ENCODE measurements at places on chromosomes 1 and 21.

GRCh38 chr1:213269829-213270228 lies 218.8 kb downstream of the RPS6KC1 start:
- DNase-seq = no peak

DNA sequence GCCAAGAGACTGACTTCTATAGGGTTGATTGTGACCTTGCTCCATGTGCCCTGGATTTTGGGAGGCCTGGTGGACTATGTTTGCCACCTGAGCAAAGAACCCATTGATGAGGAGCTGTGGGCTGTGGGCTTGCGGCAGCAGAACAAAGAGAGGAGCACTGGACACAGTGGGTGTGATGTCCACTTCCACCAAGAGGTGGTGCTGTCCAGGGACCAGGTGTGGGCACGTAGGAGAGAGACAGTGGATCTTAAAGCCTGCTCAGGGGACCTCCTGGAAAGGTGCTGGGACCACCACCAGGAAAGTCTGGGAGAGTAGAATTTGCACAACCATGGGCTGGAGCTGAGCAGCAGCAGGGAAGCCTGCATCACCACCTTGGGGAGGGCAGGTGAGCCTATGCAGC lies 106.7 kb upstream of the ETS2 start:
- DNase-seq = peak; percentile 13

- DNase-seq = no peak
These were observed 390.4 kb downstream of the OMA1 start for GRCh38 chr1:58156124-58156468.

- DNase-seq = no peak
These were observed 30.1 kb downstream of the TOMM20 start for GRCh38 chr1:235098547-235098946.

- DNase-seq = no peak
These were observed 24.4 kb upstream of the LEPR start for GRCh38 chr1:65395887-65396612.

DNA sequence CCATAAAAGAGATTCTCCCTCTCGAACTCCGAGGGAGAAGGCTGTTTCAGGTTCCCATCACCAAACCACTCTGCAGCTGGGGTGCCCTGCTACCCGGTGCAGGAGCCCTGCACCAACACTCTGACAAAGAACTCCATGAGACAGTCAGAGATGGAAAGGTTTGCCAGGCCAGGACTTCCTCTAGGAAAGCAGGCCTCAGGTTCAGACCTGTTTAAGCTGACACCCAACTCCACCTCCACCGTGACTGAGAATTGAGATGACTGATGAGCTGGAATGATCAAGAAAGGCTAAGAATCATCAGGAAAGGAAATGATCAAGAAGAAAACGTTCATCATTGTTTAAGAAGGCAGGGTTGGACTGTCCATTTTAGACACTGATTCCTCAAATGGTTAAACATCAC lies 46.2 kb upstream of the KCNE1 start:
- DNase-seq = no peak

- DNase-seq = no peak
These were observed 62.9 kb downstream of the NID1 start for GRCh38 chr1:236002025-236002390.

GRCh38 chr1:206445911-206446356 lies 24.3 kb upstream of the IKBKE start:
- no peak for DNase-seq

GRCh38 chr1:210301615-210302000 lies 27.1 kb upstream of the HHAT start:
- DNase-seq = no peak

GRCh38 chr1:19621274-19621950 lies 22.7 kb upstream of the NBL1 start:
- DNase-seq = no peak

- peak; percentile 29 for DNase-seq
These were observed 6.0 kb downstream of the CADM3 start for GRCh38 chr1:159177272-159177907.

GRCh38 chr1:11858968-11859871 lies 475 bp upstream of the NPPB start:
- peak; percentile 86 for DNase-seq

DNA sequence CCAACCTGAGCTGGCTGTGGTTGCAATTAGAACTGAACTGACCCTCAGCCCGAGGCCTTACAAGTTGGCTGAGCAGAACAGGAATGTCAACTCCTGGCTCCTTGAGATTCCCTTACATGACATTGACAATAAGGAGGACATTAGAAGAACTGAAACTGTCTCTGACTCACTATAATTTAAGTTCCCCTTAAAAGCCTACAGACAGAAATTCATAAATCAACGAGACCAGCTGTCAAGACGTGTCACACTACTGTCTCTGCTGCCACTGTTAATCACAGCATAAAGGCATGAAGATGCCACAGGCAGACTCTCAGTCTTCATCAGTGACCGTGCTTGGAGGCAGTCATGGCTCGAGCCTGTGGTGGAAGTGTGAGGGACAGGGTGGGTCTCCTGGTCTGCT lies 168.8 kb downstream of the GABPA start:
- DNase-seq = no peak

GRCh38 chr21:35081861-35082260 lies 32.8 kb upstream of the RUNX1 start:
- DNase-seq = no peak

- no peak for DNase-seq
These were observed 3.4 kb downstream of the GBP5 start for GRCh38 chr1:89269277-89269676.

DNA sequence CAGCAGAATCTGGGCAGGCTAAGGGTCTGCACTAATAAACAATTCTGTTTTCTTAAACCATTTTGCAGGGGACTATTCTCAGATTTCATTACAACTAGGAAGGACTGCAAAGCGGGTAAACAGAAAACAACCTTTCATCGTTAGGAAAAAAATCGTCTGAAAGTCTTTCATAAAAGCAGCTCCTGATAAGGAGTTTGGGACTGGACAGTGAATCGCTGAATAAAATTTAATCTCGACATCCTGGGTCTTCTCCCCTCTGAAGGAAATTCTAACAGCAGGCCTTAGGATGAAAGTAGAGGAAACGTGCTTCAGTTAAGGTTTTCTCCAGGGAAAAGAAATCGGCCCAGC lies 471 bp upstream of the MTF2 start:
- peak; percentile 1 for DNase-seq

GRCh38 chr1:172498857-172499256 lies 34.1 kb upstream of the SUCO start:
- DNase-seq = no peak

DNA sequence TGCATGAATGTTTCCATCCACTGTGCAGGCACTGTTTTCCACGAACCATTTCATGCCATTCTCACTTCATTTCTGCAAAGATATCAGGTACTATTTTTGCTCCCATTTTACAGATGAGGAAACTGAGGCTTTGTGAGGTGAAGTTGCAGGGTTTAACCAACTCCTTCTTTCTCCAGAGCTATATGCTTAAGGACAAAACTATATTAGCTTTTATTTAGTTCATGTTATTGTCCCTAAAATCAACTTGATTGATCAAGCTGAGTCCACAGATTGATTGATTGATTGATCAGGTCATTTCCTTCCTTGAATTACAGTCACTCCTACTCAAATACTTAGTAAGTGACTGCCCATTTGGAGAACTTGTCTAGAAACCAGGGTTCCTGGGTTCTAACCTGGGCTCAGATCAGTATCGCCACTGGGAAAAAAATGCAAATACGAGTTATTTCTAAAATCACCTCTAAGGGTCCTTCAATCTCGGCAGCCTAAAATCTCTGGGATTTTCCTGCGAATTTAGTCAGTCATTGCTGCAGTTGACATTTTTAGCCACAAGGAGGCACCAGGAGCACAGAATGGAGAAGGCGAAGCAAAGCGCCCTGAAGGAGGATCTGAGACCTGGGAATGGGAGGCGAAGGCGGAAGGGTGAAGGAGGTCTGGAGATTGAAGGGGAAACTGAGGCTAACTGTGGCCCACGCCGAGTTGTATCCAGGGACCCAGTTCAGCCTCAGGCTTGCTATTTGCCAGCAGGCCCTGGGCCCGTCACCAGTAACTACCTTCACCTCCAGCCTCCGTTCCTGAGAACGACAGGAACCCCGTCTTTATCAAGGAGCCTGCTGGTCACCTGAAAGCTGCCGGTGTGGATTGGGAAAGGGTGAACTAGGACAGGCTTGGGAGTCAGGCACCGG lies 14.3 kb upstream of the MUL1 start:
- DNase-seq = peak; percentile 85

Data from small intestine (tissue), 16 donors.